Kidney glomerular epithelial cell (primary cell): ENCODE measurements at places on chromosomes 12 and 14.

DNA sequence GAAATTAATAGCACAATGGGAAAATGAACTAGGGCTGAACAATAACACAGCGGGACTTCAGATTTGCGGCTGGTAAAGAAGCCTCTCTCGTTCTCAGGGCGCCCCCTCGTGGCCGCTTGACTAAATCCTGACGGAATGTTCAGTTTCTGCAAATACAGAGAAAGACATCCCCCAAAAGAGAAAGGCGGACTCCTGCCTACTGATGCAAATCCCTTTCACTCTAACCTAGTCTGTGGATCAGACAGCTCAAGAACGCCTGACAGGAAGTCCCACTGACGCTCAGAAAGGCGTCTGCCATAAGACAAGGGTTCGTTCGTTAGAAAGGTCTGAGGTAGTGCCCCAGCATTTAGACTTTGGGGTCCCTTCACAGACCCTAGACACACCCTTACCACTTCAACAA lies 2.5 kb downstream of the NUAK1 start:
- peak; percentile 93 for DNase-seq

- DNase-seq = no peak
These were observed 12.8 kb downstream of the PSMA6 start for GRCh38 chr14:35304812-35305462.

- DNase-seq = peak; percentile 64
These were observed 155.5 kb downstream of the PRKCH start for GRCh38 chr14:61476754-61477410.

DNA sequence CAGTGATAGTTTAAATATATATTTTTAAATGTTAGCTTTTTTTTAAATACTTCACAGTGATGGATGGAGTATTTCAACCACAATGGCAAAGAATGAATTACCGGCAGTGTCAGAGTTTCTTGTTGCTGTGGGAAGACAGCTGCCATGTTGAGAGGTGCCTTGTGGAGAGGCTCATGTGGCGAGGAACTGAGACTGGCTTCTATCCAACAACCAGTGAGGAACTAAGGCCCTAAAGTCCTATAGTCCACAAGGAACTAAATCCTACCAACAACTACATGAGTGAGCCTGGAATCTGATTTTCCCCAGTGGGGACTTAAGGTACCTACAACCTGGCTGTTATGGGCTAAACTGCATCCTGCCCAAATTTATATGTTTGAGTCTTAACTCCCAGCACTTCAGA lies 220.2 kb upstream of the PLEKHG7 start:
- no peak for DNase-seq

DNA sequence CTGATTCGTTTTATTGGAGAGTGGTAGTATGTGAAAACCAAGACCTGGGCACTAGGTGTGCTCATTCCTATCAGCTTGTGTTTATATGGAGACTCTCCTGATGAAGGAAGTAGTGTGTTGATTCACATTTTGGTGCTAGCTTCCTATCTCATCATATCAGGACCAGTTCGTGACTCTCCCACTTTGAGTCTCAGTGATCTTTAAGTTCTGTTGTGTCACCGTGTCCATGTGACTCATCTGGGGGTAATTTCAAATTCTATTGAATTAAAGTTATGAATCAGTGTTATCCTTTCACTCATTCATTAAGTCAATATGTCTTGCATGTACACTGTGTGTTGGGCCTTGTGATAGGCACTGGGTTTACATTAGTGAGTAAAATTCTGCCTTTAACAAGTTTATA lies 180.2 kb downstream of the CACNA1C start:
- DNase-seq = no peak

- DNase-seq = no peak
These were observed 25.1 kb downstream of the NOC4L start for GRCh38 chr12:132169376-132169775.

DNA sequence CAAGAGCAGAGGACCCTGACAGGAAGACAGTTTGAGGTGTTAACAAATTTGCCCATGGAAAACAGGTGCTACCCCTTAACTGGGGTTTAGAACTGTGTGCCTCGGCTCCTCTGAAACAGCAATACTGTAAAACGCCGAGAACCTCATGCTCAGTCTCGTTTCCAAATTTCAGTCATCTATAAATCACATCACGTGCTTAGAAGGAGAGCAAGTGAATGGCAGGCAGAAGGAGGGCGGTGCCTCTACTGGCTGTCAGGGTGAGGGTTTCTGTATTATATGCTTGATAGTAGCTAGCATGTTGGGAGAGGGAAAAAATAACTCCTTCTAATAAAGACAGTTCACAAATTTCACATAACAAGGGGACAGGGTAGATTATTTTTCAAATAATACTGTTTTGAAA lies 4.8 kb downstream of the OR4K13 start:
- no peak for DNase-seq

- DNase-seq = peak; percentile 29
These were observed 41.6 kb downstream of the TRHDE start for GRCh38 chr12:72313806-72314205.

GRCh38 chr14:22403296-22403695 lies 185.7 kb downstream of the DAD1 start:
- DNase-seq = no peak

- DNase-seq = no peak
These were observed 53.0 kb downstream of the MSRB3 start for GRCh38 chr12:65331456-65331855.

DNA sequence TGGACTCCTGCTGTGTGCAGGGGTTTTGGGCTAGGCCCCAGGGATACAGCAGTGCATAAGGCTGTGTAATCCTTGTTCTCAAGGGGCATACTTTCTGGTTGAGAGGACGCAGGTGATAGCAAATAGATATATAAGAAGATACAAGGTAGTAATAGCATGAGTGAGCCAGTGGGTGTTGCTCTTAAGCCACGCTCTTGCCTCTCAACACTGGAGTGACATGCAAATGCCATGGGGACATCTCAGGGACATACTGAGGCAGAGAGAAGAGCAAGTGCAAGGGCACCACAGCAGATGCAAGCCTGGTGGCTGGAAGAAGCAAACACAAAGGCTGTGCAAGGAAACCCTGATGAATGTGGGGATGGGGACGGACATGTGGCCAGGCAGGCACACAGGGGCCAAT lies 223.3 kb downstream of the CHST11 start:
- DNase-seq = no peak

DNA sequence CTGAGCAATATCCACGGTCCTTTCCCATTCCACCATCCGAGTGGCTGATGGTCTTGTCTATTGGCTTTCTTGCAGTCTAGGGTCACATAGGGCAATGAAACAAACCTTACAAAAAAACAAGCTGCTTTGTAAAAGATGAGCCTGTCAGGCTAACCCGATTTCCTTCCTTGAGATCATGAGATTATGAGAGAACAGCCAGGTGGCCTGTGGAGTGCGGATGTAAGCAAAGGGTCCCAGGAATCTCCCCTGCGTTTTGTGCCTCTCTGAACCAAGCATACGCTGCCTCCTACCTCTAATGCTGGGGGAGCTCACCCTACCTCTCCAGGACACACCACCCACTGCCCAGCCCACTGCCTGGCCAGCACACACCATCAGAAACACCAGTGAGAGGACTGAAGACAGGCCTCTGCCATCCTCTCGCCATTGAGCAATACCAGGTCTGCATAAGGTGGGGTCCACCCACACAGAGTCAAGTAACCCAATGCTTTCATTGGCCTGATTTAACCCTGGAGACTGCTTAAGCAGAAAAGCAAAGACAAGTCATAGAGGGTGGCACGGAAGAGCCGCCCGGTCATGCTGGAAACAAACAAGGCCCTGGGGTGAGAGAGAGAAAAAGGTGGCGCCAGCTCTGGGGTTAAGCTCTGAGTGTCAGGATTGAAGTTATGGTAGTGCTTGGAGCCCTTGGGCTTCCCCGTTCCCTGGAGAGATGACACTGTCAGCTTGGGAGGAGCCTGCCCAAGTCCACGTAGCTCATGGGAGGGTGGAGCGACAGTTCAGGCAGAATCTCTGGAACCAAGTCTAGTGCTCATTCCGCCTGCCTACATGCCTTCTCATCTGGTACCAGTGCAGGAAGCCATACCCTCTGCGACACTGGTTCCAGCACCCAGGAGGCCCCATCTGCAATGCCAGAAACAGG lies 46.6 kb downstream of the CALM1 start:
- DNase-seq = no peak

- peak; percentile 55 for DNase-seq
These were observed 1.0 kb downstream of the GMFB start for GRCh38 chr14:54487771-54488170.

DNA sequence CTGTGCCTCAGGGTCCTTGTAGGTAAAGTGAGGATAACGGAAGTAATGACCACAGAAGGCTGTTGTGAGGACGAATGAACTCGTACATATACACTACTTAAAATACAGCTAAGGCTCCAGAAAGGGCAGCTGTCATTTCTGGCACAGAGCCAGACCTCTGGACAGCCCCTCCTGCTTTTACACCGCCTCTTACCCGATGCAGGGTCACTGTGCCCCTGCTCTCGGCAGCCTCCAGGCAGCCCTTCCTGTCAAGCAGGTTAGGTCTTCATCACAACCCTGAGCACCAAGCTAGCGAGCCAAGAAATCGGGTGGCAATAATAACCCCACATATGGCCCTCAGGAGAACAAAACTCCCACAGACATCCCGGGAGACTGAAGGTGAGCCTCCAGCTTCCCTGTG lies 8.5 kb downstream of the TMEM229B start:
- DNase-seq = no peak

DNA sequence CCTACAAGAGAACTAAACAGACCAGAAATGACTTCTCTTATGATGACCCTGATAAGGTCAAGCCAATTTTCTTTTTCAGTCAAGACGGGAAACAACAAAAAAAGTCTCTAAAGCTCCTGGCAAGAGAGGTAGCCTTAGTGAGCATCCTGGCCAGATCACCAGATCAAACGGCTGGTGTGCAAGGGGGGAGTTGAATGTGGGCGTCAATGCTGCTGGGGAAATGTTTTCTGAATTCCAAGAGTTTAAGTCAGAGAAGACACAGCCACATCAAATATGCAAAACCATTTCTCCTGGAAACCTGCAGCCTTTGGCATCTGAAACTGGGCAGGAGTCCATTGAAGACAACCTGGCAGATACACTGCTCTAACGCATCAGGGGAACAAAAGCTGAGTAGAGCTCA lies 16.0 kb upstream of the SELPLG start:
- peak; percentile 91 for DNase-seq

DNA sequence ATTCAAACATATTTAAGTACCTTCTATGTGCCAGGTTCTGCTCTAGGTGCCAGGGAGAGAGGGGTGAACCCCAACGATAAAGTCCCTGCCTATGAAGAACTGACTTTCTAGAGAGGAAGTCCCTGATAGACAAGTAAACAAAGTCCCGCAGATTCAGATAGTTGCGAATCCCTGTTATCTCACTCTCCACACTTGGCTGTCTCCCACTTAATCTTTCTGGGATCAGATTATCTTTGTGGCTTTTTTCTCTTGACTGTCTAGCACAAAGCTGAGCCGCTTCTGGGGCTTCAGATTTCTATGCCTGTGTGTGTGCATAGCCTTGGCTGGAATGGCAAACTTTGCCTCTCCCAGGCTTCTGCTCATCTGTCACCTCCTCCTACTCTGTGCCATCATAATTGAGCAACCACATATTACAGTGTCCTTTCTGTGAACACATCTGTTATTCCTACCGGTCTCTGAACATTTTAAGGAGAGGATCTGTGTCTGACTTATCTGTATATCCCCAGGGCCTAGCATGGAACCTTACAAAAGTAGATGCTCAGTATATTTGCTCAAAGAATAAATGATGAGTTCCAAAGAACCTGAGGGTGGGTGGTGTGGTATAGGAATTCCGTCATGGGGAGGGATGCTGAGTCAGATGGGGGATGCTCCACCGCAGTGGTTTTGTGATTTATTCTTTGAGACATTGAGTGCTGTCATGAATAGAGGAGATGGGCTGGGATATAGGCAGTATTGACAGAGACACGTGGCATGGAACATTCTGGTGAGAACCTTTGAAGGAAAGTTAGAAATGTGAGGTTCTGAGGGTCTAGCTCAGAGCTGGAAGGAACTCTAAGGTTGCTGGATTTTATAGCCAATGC lies 28.5 kb downstream of the RGS6 start:
- no peak for DNase-seq

- DNase-seq = no peak
These were observed 18.1 kb downstream of the FAM186B start for GRCh38 chr12:49587174-49587908.

- no peak for DNase-seq
These were observed 2.8 kb upstream of the SIX1 start for GRCh38 chr14:60651796-60652673.

GRCh38 chr14:39847194-39847593 lies 415.0 kb upstream of the FBXO33 start:
- DNase-seq = peak; percentile 52

DNA sequence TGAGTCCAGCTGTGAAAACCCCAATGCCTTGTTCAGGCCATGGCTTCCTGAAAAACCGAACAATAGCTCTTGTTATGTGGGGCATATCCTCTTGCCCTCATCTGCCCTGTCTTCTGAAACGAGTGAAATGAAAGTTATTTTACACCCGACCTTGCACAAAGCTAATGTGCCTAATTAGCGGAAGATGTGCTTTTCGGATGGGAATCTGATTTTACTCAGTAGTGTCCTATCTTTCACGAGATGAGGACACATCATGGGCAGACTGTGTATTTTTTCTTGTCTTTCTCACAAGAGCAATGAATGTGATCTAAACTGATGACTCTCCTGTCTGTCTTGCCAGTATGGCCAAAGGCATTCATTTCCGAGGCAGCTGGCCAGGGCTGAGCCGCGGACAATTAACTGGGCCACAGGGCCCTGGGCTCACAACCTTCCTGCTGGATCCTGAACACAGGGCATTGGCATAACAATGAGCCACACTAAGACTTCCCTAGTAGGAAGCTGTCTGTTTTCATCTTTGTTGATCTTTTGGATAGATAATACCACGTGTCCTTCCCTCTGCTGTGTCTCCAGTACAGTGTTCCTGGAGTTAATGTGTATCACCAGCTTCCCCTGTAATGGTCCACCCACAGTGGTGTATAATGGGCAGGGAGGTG lies 86.0 kb upstream of the HIF1A start:
- peak; percentile 46 for DNase-seq

- no peak for DNase-seq
These were observed 103.1 kb downstream of the SEC23A start for GRCh38 chr14:38999949-39000348.

DNA sequence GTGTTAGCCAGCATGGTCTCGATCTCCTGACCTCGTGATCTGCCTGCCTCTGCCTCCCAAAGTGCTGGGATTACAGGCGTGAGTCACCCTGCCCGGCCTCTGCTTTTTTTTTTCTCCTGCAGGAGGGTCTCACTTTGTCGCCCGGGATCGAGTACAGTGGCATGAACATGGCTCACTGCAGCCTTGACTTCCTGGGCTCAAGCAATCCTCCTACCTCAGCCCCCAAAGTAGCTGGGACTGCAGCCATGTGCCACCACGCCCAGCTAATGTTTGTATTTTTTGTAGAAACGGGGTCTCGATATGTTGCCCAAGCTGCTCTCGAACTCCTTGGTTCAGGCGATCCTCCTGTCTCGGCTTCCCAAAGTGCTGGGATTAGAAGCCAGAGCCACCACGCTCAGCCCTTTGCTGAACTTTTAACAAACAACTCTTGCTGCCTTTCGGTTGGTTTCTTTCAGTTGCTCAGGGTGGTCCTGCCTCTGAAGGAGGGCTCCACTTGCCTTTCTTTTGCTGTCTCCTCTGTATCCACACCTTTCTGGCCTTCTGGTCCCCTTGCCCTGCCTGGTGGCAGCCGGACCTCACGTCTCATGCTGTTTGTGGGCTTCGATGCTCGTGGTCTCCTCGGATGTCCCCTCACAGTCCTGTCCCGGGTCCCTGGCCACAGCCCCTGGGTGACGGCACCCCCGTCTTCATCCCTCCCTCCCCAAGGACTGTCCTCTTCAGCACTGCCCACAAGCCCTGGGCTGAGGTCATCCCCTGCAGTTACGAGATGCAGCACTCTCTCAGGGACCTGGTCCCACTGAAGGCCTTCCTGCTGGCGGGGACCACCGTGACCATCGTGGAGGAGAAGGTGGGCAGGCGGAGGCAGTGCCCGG lies 3.8 kb upstream of the B3GNT4 start:
- DNase-seq = no peak

- DNase-seq = no peak
These were observed 262.4 kb upstream of the HMGA2 start for GRCh38 chr12:65561798-65562382.
